ENCODE measurements at places on chromosomes 12 and 14.

DNA sequence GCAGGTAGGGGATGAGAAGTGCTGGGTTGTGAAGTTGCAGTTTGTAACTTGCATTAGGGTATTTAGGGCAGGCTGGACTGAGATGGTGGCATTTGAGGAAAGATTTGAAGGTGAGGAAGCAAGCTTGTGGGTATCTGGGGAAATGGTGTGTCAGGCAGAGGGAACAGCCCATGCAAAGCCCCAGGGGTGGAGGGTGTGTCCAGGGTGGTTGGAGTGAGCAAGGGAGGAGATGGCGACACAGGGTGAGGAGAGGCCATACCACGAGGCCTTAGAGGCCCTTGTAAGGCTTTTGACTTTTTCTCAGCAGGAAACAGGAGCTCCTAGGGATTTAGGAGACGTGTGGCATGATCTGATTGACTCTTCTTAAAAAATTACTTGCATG, 136.9 kb downstream of the NUAK1 start:
- DNase-seq: no peak

DNA sequence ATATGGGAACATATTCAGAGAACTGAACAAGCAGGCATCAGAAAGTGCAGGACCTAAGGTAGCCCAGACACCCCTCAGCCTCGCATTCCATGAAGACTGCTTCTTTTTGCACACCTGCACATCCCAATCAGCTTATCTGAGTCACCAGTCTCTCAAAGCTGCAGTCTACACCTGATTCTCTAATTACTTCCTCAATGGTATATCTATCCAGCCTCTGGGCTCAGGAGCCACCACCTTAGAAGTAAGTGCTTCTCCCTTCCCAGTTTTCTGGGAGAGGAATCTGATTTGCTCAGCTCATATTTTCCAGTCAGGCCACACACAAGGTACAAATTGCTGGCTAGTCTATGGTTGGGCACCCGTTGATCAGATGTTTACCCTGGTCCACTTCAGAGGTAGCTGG, 21.7 kb downstream of the TC2N start:
- DNase-seq: no peak

GRCh38 chr14:60343571-60344071, 94.6 kb downstream of the PPM1A start:
- no peak for DNase-seq

DNA sequence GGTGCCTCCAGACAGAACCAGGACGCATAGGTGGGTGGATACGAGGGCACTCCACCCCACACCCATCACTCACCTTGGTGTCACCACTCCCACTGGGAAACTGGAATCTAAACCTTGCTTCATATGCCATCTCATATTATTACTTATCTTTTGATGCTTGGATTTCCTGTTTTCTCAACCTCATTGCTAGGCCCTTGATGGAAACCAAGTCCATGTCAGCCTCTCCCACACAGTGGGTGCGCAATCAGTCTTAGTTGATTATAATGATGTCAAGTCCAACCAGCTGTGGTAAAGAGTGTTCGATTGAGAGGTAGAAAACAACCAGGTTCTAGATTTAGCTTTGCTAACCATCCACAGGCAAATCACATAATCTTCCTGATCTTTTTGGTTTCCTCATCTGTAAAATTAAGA, 584 bp upstream of the DDHD1 start:
- DNase-seq: no peak

DNA sequence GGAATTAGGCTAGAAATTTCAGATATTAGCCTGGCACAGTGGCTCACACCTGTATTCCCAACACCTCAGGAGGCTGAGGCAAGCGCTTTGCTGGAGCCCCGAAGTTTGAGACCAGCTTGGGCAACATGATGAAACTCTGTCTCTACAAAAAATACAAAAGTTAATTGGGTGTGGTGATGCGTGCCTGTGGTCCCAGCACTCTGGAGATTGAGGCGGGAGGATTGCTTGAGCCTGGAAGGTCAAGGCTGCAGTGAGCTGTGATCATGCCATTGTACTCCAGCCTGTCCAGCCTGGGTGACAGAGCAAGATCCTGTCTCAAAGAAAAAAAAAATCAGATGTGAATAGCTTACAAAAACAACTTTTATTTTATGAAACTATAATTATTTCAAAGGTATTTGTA, 15.1 kb downstream of the FRMD6 start:
- DNase-seq: no peak

DNA sequence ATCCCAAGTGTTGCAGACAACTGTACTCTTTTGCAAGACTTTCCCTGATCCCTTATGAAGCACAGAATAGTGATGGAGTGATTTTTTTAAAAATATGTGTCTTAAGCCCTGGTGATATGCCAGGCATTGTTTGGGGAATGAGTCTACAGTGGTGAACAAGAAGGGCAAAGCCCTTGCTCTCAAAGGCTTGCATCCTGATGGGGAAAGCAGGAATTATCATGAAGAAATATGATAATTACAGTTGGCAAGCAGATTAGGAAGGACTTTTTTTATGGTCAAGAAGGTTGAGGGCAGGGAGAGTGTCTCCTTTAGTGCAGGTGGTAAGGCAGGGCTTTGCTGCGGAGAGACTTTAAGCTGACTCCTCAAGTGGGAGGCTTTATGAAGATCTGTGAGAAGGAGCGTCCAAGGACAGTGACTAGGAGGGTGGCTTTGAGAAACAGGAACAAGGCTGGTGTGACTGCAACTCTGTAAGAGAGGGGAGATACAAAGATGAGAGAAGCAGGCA, 100.2 kb downstream of the SYNE2 start:
- DNase-seq: no peak

GRCh38 chr12:47965581-47965980, 2.2 kb downstream of the TMEM106C start:
- no peak for DNase-seq

DNA sequence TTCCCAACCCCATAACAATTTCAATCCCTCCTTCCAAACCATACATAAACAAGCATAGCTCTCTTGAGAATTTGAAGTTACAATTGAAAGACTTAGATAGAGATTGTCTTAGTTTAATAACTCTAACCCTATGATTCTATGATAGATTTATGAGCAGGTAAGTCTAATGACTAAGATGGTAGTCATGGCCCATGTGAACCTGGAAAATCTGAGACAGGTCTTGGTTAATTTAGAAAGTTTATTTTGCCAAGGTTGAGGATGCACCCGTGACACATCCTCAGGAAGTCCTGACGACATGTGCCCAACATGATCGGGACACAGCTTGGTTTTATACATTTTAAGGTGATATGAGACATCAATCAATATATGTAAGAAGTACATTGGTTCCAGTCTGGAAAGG, 248.8 kb downstream of the KCNH5 start:
- no peak for DNase-seq

DNA sequence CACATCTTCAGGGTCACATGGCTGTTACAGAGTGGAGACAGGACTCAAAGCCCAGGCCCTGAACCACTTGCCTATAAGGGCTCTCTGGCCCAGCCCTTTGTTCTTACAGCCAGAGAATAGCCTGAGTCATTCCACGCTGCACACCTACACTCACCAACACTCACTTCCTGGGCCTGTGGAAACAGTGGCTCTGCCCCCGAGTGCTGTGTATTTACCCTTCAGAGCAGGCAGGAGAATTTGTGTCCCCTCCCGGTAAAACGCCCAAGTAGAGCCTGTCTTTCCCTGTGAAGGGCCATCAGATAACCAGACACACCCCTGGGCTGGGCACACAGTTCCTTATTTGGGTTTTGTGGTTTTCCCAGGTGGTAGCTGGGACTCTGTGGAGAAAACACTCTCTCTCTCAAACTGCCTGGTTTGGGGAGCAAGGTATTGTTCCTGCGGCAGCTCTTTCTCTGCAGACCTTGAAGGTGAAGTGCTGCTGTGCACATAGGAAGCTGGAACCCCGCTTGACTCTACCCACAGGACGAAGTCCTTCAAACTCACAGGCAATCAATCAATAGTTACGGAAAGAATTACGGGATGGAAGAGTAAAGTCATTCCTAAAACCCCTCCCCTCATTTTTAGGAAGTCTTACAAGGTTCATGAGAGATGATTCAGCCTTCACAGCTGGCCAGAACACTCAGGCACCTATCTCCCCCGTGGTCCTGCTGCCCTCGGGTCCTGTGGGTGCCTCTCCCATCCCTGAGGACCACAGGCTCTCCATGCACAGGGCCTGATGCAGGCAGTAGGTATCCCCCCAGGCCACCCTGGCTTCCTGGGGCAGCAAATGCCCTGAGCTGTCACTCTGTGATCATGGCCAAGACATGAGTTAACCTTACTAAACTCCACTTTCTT, 20.3 kb downstream of the FIGNL2 start:
- DNase-seq: no peak

DNA sequence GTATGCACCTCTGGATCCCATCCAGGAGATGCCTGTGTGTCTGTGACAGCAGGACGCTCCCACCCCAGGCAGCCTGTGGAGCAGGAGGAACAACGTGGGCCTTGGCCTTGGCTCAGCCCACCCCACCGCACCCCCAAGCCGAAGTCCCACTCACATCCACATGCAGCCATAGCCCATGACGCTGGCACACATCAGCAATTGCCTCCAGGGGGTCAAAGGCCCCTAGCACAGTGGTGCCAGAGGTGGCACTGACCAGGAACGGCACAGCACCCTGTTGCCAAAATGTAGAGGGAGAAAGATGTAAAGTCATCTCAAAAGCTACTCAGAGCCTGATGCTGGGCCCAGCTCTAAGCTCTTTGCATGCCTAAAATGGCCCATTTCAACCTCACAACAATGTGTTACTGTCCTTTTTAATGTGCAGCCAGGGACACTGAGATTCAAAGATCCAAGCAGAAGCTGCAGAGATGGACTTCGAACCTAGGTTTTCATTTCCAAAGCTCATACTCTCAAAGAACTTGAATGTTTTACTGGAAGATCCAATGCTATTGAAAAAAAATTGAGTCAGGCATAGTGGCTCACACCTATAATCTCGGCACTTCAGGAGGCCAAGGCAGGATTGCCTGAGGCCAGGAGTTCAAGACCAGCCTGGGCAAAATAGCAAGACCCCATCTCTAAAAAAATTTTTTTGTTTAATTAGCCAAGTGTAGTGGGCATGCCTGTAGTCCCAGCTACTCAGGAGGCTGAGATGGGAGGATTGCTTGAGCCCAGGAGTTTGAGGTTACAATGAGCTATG, 19.2 kb upstream of the ZNF740 start:
- DNase-seq: no peak

DNA sequence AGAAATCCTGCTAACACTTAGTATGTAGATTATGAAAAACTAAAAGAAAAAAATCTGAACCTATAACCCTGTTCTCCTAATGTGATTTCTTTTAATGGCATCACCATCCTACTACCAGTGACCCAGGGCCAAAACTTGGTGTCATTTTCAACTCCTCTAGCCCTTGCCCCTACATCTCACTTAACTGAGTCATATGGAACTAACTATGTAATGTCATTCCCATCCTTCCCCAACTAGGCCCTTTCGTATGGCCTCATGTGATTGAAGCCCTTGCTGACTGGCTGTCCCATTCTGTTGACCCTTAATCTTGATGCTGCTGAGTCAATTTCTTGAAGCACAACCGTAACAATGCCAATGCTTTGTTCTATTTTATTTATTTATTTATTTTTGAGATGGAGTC, 7.6 kb downstream of the DMAC2L start:
- DNase-seq: no peak

DNA sequence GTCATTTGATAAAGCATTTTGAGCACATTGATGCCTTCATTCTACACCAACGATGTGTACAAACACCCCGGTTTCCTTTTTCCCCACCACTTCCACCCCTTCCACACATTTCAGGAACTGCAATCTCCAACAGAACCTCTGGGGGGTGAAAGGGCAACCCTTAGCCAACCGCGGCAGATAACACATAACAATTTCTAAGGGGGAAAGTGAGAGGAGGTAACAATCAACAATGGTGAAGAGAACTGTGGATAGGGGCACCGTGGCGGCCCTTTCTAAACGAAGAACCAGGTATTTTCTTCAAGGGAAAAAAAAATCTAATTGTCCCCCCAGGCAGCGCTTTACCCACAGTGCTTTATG, 1.1 kb downstream of the KITLG start:
- no peak for DNase-seq

- DNase-seq: no peak
These were observed 15.0 kb downstream of the KCTD10 start for GRCh38 chr12:109461846-109462756.
